SK-MEL-5 (cell line): ENCODE measurements at places on chromosomes 3 and 15. TPM values are rescaled to one million over a fixed set of nuclear protein-coding genes. Genes with fewer than 3 reads are reported as not detected.

The SLC22A14 gene
- not detected in 2 replicates for total RNA-seq

The SLC6A11 gene
- 0.08 and 0.13 TPM in 2 replicates for total RNA-seq

The NANOGP8 gene
- not detected in 2 replicates for total RNA-seq

The SLC7A14 gene
- total RNA-seq: not detected in 2 replicates

The NPAP1 gene
- total RNA-seq: not detected in 2 replicates

The ADAMTS7 gene
- 1.3 and 2.0 TPM in 2 replicates for total RNA-seq

The TGM4 gene
- total RNA-seq: not detected in 2 replicates

The TLR9 gene
- total RNA-seq: not detected in 2 replicates

The IFT80 gene
- 12.8 and 19.3 TPM in 2 replicates for total RNA-seq

The PTPRG gene
- 35.3 and 36.7 TPM in 2 replicates for total RNA-seq

- DNase-seq: no peak
Observed at GRCh38 chr3:1448443-1448842, 355.6 kb downstream of the CNTN6 start.

- no peak for DNase-seq
Observed at GRCh38 chr3:168984872-168985271, 678.6 kb downstream of the MECOM start.

- DNase-seq: peak; percentile 29
Observed at GRCh38 chr15:44545913-44546802, 9.2 kb downstream of the EIF3J start.

DNA sequence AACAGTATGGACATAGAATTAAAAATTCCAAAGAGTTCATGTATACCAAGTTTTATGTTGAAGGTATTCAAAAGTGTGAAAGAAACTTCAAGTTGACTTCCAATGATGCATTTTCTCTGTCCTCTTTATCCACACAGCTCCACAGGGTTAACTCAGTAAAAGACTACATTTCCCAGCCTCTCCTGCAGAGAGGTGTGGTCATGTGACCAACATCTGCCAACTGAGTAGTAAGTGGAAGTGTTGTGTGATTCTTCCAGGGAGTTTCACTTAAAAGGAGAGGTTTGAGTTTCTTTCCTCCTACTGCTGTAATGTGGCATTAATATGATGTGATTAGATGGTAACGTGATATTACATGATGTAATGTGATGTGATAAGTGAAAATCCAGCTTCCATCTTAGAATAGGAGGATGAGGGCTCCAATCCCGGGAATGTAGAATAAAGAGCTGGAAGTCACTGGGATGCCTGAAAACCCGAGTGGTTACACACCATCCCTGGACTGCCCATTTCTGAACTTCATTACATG lies 280.6 kb downstream of the ARRDC4 start:
- DNase-seq: peak; percentile 50

DNA sequence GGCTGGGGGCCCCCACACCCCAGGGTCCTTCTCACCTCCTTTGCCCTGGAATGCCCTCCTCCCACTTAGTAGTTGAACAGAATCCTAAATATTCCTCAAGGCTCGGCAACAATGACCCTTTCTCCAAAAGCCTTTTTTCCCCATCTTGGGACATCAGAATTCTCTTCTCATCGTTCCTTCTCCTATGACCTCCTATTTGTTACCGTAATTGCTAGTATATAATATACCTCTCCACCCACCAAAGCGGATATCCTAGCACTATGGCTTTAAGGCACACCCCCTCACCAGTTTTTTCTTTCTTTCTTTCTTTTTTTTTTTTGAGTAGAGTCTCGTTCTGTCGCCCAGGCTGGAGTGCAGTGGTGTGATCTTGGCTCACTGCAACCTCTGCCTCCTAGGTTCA lies 16.8 kb downstream of the HDAC11 start:
- no peak for DNase-seq

DNA sequence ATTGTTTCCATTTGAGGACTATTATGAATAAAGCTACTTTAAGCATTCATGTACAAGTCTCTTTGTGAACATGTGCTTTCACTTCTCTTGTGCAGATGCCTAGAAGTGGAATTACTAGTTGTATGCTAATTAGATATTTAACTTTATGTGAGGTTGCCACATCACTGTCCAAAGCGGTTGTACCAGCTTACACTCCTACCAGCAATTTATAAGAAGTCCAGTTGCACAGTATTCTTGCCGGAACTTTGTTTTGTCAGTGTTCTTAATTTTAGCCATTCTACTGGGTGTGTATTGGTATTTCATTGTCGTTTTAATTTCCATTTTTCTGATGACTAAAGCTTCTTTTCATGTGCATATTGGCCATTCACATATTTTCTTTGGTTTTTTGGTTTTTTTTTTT lies 29.1 kb downstream of the SEMA3G start:
- no peak for DNase-seq

DNA sequence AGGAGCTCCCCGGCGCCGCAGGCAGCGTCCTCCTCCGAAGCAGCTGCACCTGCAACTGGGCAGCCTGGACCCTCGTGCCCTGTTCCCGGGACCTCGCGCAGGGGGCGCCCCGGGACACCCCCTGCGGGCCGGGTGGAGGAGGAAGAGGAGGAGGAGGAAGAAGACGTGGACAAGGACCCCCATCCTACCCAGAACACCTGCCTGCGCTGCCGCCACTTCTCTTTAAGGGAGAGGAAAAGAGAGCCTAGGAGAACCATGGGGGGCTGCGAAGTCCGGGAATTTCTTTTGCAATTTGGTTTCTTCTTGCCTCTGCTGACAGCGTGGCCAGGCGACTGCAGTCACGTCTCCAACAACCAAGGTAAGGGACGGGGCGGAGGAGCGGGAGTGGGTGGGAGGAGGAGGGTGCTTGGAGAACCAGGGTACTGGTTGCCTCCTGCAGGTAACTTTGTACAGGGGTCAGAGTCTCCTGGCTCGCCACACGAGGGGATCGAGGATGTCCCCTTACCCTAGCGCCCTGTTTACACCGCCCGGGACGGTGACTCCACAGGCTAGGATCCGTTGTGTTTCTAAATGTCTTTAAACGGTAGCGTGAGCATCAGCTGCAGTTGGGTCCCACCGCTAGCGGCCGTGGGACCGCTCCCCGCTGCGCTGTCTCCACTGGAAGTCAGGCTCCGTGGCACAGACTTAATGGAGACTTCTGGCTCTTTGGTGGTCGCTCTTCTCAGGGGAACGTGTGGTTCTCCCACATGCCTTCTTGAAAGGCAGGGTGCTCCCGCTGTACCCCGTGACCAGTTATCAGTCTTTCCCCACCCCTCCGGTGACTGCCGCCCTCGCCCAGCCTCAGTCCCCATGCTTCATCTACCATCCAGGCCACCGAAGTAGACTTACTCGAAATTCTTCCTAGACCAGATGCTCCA lies 515 bp downstream of the EPHA6 start:
- DNase-seq: no peak

GRCh38 chr15:80777137-80777536 lies 2.0 kb upstream of the CEMIP start:
- peak; percentile 10 for DNase-seq

DNA sequence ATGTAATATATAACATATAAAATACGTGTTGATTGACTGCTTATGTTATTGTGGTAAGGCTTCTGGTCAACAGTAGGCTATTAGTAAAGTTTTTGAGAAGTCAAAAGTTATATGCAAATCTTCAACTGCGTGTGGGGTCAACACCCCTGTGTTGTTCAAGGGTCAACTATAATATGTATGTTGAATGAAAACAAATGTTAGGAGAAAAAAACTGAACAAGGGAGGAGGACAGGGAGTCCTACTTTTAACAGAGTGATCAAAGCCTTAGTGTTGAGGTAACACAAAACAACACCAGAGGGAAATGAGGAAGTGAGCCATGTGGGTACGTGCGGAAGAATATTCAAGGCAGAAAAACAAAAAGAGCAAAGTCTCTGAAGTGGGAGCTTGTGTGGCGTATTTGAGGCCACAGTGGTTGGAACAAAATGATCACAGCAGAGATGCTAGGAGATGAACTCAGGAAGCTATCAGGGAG lies 62.5 kb downstream of the SFMBT1 start:
- no peak for DNase-seq
